Ascending aorta (tissue), 2 donors: ENCODE measurements at places on chromosomes 7 and 10.

GRCh38 chr7:80896906-80897598 is 21.8 kb downstream of the SEMA3C start:
- no peak for DNase-seq

GRCh38 chr10:124072106-124072505 is 21.3 kb downstream of the CHST15 start:
- DNase-seq, result no peak

DNA sequence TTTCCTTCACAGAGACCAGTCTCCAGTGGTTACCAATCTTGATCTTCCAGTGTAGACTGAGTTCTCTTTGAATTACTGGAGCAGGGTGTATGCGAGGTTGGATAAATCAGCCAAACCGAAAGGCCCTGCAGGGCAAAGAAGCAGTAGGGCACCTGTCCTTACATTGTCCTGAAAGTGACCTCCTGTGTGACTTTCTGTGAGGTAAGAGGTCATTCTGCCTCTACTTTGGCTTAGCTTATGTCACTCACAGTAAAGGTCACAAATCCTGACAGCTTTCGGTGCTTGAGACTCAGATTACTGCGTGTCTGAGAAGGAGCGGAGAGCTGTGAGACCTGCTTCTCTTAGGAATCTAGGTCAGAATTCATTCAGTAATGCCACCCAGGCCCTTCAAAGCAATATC is 252.7 kb upstream of the ETV1 start:
- no peak for DNase-seq

DNA sequence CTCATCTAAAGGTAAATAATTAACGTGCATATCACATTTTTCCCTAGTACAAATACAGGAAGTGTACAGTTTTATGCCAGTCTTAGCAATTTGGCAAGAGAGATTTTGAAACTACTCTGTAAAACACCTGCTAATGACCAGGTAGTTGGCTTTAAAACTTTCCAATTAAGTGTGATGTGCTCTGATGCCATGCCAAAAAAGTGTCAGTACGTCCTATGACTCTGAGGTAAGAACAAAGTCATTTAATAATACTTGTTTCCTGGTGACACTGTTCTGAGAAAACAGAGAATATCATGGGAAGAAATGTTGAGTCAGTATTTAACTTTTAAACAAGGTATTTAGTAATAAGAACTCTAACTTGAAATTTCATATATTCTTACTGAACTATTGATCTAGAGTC is 9.6 kb downstream of the PDZD8 start:
- DNase-seq, result no peak

DNA sequence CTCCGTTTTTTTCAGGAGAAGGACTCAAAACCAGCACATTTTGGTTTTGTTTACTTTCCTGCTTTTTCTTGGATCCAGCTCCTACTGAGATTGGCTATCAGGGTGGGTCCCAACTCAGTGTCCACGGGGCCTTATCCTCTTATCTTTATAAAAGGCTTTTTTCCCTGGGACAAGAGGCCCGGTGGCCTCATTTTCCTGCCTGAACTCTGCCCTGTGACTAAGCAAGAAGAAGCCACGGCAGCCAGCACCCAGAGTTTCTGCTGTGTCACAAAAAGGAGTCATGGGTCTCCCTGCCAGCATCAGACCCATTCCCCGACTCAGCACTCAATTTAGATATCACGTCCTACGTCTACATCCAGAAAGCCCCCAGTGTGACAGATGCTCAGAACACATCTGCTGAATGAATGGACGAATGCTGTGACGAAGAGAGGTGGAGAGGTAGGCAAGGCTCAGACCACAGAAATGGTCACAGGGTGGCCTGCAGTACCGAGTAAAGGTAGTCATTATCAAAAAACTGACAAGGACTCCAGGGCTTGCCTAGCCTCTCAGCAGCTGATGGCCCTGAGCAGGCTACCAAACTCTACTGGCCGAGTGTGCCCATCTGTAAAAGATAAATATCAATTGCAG is 16.7 kb downstream of the DLG5 start:
- DNase-seq, result peak; percentile 68

DNA sequence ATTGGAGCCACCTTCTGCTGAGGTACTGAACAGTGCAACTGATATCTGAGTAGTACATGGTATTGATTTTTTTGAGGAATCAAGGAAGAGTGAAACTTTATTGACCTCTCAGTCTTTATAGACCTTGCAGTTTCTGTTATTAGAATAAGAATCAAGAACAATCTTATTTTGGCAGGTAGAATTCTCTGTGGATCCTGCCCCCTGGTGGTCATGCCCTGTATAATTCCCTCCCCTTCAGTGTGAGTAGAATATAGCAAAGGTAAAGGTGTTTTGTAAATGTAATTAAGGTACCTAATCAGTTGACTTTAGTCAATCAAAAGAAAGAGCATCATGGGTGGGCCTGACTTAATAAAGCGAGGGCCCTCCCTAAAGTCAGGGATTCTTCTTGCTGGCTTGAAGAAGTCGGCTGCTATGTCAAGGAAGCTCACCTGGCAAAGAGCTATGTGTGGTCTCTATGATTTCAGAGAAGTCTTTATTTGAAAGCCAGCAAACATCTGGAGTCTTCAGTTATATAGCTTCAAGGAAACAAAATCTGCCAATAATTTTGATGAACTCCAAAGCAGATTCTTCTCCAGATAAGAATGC is 142.8 kb downstream of the LSM5 start:
- no peak for DNase-seq

DNA sequence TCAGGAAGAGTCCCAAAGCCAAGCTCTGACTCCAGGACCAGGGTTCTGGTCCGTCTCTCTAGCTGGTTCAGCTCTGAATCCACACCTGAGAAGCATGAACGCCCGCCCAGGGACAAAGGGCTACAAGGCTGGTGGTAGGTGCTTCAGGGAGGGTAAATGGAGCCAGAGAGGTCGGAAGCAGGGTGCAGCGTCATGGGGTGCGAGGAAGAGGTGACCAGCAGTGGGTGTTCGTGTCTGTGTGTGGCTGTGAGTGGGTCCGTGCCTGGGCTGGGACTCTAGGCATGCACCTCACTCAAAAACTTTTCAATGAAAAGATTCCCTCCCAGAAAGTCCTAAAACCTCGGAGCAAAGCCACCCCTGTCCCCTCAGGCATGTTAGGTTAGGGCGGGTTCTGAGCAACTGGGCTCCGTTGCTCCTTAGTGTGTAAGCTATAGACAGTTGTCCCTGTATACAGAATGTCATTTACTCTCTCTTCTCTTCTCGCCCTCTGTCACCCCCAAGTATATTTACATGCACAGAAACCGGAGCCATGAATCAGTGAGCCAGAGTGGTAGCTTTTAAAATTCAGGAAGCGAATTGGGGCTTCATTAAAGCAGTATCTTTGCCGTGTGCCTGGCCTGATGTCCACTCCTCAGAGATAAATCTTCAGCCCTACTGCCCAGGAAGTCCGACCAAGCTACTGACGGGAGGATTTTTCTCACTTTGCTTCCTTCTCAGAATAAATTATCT is 12.3 kb upstream of the GATA3 start:
- DNase-seq, result no peak

DNA sequence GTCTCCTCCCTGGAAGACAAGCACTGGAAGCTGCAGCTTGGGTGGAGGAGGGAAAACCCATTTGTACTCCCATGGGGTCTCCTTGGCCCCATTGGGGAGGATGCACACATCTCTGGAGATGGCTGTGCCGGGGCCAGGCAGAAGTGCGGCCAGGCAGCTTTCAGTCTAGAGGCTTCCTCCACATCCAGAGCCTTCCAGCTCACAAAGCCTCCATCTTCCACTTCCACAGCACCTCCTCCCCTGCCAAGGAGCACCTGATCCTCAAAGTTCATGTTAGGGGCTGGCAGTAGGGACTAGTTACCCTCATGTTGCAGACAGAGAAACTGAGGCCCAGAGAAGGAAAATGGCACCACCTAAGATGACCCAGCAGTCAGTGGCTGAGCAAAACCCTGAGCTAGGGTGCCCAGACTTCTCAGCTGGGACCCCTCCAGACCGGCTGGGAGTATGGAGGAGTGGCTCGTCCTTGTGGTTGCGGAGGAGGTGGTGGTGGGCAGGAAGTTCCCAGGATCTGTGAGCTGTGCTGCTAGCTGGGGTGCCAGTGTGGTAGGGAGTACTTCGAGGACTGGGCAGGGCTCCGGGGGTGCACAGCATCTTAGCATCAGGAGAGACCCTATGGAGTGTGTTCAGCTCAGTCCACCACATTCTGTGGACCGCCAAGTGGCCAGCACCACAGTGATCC is 44.2 kb downstream of the ADCYAP1R1 start:
- peak; percentile 42 for DNase-seq

- no peak for DNase-seq
These were observed 1.4 kb downstream of the ATRNL1 start for GRCh38 chr10:115094416-115095140.
